ENCODE measurements at places on chromosomes 16 and 17.
A peak's percentile ranks its signal among the peaks of the same experiment; 100 is the strongest.

DNA sequence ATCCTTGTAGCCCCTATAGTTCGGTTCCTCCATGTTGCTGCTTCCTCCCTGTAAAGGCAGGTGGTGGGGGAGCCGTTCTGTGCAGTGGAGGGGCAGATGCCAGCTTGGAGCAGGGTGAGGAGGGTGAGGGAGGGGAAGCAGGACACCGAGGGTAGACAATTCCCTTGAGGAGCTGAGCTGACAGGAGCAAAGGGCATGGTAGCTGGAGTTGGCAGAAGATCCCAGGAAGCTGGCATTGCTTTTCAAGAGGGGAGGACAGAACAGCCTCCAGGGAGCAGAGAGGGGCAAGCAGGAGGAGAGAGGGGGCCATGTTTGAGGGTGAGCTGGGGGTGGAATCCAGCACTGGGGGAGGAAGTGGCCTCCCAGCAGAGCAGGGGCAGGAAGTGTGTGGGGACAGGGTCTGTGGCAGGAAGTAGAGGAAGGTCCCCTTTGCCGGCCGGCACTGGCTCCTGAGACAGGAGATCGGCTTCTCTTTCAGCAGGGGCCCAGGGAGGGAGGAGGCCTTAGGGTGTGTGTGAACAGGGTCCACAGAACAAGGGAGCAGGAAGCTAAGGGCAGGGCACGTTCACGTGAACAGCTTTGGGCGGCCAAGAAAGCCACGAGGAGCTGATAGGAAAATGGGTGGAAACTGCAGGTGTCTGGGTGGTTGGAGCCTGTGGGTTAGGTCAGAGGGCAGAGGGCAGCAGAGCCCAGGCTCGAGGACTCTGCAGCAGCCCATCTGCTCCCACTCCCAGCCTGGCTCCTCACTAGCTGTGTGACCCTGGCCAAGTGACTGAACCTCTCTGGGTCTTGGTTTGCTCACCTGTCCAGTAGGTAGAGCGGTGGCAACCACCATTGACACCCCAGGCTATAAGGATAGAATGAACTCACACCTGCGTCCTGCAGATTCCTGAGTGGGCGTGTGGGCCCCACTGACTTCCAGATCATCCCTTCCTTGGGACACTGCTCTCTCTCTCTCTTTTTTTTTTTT lies 17.5 kb upstream of the SPNS2 start:
- DNase-seq: no peak

DNA sequence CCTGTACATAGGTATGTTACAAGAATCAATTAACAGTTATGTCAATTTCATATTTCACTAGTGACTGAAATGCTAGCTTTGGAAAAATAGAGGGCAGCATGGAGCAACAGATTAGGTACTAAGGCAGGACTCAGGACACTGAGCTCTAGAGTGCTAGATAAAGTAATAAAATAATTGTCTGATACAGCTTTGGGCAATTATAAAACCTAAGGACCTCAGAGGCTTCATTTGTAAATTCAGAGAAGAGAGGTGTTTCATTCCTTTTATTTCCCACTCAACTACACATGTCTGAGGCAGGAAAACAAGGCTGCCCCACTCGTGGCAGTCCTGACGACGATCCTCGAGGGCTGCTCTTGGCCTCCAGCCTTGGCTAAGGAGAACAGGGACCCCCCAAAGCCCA lies 81.5 kb downstream of the CA4 start:
- peak; percentile 28 for DNase-seq

DNA sequence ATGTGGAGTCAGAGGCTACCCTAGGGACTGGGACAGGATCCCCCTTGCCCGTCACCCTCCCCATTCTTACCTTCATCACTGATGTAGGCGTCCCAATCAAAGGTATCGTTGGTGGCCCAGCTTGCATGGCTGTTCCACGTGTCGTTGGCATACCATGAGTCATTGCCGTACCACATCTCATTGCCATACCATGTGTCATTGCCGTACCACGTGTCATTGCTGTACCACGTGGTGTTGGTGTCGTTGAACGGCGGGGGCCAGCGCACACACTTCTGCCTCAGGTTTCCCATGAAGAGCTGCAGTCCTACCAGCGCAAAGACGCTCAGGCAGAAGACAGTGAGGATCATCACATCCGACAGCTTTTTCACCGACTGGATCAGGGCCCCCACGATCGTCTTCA lies 4.8 kb downstream of the SCN4A start:
- no peak for DNase-seq

- peak; percentile 98 for DNase-seq
Measured at GRCh38 chr17:13346996-13347762, 254.6 kb downstream of the HS3ST3A1 start.

DNA sequence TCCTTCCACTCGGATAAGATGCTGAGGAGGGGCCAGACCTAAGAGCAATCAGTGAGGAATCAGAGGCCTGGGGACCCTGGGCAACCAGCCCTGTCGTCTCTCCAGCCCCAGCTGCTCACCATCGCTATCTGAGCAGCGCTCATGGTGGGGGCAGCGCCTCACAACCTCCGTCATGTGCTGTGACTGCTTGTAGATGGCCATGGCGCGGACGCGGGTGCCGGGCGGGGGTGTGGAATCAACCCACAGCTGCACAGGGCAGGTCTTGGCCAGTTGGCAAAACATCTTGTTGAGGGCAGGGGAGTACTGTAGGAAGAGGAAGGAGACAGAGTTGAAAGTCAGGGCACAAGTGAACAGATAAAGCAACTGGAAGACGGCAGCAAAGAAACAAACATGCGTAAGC lies 12.4 kb downstream of the TP53 start:
- DNase-seq: no peak

- peak; percentile 25 for DNase-seq
Measured at GRCh38 chr17:42784409-42784808, 4.0 kb downstream of the WNK4 start.

- no peak for DNase-seq
Measured at GRCh38 chr17:82018152-82018988, 4.3 kb downstream of the CENPX start.

- DNase-seq: no peak
Measured at GRCh38 chr17:34360601-34361270, 2.3 kb downstream of the CCL1 start.

GRCh38 chr16:645852-646678 lies 3.1 kb upstream of the WDR90 start:
- no peak for DNase-seq

DNA sequence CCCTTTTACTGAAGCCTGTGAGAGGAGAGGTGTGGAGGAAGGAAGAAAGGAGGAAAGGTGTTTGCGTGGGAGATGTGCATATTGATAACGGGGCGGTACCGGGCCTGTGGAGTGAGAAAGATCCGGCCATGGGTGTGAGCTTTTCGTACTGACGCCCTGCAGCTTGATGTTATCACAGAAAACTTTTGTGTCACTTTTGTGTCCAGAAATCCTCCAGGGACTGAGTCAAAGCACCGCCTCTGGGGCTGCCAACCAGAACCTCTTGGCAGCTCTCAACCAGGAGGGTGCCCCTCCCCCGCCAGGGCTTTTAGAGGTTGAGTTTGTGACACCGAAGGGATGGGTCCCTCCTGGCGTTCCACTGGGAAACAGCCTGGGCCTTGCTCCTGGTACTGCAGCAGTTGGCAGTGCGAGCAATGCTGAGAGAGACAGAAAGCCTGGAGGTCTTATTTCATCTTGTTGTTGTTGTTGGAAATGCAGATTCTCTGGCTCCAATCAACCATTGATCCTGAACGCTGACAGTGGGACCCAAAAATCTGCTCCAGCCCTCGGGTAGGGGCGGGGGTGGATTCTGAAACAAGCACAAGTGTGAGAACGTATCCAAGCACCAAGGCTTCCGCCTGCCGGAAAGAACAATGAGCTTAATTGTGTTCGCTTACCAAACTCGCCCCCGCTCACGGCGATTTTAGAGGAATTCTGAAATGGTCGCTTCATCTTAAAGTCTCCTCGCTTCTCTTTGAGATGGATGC lies 65.0 kb downstream of the CRISPLD2 start:
- DNase-seq: no peak

All from fibroblast of skin of right quadriceps (primary cell).